ENCODE measurements at places on chromosomes 11 and 22.

DNA sequence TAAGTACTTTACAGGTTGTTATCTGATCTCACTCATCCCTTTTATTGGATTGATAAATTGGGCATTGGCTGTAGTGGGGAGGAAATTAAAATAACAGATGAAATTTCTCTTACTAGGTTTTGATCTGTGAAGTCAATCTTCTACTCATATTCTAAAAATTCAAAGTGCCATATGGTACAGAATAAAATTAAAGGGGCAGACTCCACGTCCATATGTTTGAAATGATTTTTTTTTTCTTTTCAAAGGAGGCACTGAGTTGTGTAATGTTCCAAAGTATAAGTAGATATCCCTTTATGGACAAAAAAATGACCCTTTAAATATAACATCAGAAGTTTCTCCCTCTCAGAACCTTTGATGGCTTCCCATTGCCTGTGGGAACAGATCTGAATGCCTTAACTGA, 207.4 kb downstream of the DBX1 start:
- DNase-seq, result no peak

DNA sequence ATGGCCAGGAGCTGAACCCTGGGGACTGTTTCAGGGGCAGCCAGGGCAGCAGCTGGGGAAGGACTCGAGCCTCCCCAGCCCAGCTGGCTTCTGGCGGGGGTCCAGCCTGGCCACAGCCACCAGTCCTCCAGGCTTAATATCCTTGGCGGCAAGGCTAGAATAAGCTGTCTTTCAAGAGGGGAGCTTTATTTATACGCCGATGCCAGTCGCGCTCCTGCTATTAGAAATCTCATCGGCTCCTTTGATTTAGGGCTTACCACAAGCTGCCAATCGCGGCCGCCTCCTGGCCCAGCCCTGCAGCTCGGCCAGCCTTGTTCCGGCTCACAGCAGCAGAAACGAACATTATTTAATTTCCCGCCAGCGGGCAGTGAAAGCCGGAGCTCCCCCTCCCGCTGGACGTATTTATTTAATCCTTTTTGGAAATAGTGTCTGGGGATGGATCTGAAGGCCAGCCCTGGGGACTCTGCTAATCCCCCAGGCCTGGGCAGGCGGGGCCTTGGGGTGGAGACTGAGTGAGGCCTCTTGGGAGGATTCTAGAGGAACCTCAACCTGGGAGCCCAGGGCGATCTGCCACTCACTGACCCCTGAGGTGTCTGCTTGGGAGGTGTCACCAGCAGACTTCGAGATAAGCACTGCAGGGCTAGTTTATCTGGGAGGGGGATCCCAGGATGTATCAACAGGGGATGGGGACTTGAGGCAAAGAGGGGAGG, 363.1 kb downstream of the MN1 start:
- DNase-seq, result no peak

GRCh38 chr22:32882360-32882755, 80.9 kb downstream of the TIMP3 start:
- no peak for DNase-seq

DNA sequence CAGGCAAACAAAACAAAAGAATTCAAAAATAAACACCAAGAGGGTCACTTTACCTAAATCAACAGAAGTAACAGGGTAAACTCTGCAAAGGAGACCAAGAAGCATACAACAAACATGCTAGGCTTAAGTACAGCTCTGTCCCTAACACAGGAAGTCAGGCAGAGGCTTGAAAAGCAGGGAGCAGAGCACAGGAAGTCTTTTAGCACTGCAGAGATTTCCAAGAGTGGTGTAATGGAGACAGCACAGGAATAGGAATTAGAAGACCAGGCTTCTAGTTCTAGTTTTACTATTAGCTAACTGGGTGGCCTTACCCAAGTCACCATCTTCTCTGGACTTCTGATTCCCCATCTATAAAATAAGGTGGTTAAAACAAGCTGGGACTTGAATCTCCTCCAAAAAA, 1.9 kb downstream of the RBFOX2 start:
- DNase-seq, result no peak

DNA sequence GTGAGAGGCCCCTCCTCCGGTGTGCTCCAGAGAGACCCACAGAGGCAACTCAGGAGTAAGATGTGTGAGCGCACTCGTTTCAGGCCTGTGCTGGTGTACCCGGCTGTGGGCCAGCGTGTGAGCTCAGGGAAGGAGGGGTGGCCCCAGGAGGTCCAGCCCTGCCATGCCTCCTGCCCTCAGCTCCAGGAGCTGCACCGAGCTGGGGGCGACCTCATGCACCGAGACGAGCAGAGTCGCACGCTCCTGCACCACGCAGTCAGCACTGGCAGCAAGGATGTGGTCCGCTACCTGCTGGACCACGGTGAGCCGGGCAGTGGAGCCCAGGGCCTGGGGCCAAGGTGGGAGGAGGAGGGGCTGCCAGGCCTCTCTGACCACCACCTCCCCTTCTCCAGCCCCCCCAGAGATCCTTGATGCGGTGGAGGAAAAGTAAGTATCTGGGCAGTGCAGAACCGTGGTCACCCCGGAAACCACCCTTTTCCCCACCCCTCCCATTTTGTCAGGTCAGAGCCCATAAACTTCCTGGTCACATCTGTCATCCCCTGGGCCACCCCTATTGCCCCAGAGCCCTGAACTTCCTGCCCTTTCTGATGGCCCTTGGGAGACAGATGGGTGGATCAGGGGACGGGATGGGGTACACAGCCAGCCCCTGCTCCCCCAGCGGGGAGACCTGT, 2.5 kb upstream of the MDK start:
- no peak for DNase-seq

DNA sequence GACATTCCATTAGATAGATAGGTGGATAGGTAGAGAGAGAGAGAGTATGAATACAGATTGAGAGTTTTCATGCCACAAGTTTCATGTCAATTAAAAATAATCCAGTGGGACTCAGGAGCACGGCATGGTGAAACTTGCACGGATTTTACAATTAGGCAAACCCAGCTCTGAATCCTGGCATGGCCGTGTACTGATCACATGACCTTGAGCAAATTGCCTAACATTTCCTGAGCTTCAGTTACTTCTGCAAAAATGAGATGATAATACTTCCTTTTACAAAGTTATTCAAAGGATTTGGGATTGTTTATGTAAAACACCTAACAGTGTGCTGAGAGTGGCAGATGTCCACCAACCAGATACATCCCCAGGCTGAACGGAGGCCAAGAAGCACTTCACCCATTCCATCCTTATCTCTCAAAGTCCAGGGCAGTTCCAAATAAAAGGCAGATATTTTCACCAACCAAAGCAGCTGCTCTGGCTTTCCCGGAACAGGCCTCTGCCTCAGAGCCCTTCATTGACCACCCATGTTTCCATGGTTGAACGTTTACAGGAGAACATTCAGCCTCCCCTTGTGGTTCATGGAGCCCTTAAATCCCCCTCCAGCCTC, 17.9 kb downstream of the APLNR start:
- no peak for DNase-seq

GRCh38 chr22:32255217-32255616, at the start of gene SLC5A4:
SLC5A4 (minus strand) TSS chr22:32255347; CDS start chr22:32255329, 18 bp downstream.
- DNase-seq, result no peak

DNA sequence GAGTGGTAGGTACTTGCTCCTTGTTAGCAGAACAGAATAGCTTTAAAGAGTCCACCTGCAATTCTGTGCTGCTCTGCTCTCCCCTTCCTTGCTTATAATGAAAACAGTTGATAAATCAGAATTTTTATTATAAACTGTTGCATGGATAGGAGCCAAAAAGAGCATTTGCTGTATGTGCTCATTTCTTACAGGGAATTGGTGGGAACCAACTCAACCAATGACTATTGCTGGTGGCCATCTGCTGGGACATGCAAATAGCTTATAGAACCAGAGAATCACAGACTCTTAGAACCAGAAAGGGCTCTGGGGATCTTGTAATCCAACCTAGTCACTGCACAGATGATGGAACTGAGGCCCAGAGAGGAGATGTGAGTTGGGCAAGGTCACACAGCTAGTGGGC, 43.1 kb upstream of the NECTIN1 start:
- DNase-seq, result no peak

DNA sequence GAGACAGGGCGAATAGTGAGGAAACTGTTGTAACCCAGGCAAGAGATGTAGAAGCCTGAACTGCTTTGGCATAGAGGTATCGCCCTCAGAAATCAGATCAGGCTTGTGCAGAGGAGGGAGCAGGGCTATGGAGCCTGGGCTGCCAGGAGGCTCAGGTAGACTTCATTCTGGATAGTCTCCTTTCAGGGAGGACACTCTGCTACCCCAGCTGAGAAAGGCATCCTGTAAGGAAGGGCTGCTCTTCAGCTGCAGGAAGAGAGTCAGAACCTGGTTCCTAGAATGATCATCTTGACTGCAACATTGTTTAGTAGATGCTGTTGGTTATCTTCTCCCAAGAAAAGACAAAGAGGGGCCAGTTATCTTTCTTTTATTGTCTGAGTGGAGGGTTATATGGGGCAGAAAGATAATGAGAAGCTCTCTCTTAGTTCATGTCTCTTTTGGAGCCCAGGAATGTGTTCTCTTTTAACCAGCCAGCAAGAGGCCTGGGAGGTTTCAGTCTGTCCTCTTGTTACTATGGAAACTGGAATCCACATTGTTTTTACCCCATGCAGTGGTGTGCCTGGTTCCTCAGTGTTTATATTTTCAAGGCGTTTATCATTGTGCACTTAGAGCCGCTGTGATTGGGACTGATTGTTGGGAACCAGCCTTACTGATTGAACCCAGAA, 95.7 kb downstream of the STIM1 start:
- DNase-seq, result no peak

- no peak for DNase-seq
Observed at GRCh38 chr22:36478966-36479365, 2.5 kb downstream of the TXN2 start.

DNA sequence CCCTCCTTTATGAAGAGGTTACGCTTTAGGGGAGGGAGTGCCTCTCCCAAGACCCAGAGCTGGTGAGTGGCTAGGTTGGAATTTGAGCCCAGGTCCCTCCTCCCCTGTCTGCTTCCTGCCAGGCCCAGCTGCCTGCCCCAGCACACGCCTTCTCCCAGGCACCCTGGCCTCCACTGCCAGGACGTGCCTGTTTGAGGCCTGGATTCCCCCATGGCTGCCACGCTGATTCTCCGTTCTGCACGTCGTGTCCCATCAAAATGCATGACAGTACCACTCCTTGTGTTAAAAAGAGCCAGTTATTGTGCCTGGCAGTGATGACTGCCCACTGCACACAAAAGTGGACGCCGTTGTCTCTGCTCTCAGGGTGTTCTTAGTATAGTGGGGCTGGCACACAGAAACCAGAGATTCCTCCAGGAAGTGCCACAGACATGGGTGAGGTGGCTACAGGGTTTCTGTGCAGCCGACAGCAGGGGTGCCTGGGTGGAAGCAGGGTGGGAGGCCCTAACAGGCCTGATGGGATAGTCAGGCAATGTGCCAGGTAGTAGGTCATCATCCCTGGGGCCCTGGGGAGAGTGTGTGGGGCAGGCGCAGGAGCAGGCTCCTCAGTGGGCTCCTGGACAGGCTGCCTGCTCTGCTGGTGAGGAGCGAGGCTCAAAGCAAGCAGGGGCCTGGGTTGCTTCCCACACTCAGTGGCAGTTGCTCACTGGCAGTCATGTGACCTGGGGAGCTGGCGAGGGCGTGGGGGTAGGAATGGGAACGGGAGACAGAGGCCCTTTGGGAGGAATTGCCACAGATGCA, 24.2 kb downstream of the MED15 start:
- no peak for DNase-seq

DNA sequence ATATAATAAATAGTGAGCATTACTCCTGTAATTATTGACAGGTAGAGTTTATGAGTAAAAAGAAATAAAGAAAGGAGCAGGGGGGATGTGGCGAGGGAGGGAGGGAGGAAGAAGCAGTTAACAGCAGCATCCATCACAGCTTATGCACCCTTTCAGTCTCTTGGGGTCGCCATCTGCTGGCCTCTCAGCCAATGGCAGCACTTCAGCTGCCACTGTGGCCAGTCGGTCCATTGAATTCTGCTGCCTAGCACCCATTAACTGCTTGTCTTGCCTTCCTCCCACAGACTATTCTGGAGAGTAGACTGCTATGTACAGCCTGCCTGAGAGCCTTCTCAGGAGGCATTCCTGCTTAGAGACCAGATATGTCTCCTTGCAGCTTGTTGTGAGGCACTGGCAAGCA, 388.3 kb downstream of the TENM4 start:
- no peak for DNase-seq

GRCh38 chr22:40433416-40434090, 63.2 kb downstream of the SGSM3 start:
- DNase-seq, result no peak

- DNase-seq, result no peak
Observed at GRCh38 chr22:17085277-17086181, 729 bp downstream of the IL17RA start.

DNA sequence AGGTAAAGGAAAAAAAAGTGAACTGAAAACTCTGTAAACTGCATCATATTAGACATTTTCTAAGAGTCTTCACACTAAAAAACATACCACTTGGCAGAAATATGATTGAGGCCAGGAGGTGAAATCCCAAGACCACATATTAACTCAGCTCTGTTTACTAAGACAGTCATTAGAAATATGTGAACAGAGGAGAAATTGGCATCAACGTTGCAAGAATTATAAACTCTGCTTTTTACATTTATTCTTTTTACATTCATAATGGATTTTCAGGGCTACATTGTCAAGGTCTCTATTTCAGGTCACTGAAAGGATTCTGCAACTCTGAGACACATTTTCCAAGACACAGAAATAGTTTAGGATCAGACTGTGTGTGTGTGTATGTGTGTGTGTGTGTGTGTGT, 1364.0 kb downstream of the LRRC4C start:
- DNase-seq, result no peak
